Brain microvascular endothelial cell (primary cell): ENCODE measurements at places on chromosomes 7 and 10.

- no peak for DNase-seq
Measured at GRCh38 chr7:98288064-98288823, 6.8 kb downstream of the BRI3 start.

- no peak for DNase-seq
Measured at GRCh38 chr7:25813381-25813780, 338.6 kb upstream of the NFE2L3 start.

DNA sequence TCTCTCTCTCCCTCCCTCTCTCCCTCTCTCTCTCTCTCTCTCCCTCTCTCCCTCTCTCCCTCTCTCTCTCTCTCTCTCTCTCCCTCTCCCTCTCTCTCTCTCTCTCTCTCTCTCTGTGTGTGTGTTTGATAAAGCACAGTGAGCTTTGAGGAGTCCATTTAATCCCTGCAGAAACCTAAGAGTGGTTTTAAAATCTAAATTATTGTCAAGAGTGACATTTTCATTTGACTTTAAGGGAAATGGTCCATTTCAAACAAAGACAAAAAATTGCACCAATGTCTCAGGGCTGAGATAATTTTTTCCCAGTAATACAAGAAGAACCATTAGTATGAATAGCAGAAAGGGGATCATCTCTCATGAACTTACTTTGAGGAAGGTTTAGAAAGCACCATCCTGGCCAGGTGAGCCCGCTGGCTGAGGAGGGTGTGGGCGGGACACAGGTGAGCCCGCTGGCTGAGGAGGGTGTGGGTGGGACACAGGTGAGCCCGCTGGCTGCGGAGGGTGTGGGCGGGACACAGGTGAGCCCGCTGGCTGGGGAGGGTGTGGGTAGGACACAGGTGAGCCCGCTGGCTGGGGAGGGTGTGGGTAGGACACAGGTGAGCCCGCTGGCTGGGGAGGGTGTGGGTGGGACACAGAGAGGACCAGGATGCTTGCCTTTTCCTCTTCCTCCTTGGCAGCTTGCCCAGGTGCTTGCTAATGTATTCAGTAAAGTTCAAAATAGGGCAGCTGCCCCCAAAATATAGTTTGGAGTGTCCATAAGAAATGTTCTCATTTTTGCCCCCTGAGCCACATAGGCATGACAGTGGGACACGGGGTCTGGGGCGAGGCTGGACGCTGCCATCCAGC, 125.0 kb downstream of the DNAJB6 start:
- no peak for DNase-seq

- DNase-seq, result no peak
Measured at GRCh38 chr10:32629910-32630309, 184.0 kb downstream of the CCDC7 start.

- peak; percentile 92 for DNase-seq
Measured at GRCh38 chr10:100346765-100347567, at the start of gene SCD. Gene SCD (plus strand): TSS chr10:100347233. CDS start chr10:100347505, 272 bp downstream.

- DNase-seq, result no peak
Measured at GRCh38 chr10:104791471-104791870, 150.4 kb downstream of the SORCS3 start.

GRCh38 chr10:3006093-3006492, 61.3 kb upstream of the PFKP start:
- no peak for DNase-seq

GRCh38 chr10:91493313-91493712, 83.2 kb downstream of the HECTD2 start:
- no peak for DNase-seq

- DNase-seq, result peak; percentile 29
Measured at GRCh38 chr10:65570143-65571010, 1355.5 kb upstream of the LRRTM3 start.

DNA sequence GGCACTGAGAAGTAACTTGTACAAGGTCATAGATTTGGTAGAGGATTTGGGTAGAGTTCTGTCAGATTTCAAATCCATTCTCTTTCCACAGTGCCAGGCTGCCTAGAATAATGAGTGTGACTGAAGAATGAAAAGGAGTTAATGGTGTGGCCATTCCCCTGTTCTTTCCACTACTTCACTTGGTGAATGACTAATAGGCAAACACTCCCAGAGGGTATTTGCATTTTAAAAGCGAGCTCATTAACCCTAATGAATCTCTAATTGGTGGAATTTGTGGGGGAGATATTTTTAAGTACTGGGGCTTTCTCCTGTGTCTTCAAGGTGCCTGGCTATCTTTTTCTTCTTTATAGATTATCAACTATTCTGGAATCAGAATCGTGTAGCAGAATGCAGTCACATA, 74.8 kb upstream of the RPA3 start:
- DNase-seq, result no peak

DNA sequence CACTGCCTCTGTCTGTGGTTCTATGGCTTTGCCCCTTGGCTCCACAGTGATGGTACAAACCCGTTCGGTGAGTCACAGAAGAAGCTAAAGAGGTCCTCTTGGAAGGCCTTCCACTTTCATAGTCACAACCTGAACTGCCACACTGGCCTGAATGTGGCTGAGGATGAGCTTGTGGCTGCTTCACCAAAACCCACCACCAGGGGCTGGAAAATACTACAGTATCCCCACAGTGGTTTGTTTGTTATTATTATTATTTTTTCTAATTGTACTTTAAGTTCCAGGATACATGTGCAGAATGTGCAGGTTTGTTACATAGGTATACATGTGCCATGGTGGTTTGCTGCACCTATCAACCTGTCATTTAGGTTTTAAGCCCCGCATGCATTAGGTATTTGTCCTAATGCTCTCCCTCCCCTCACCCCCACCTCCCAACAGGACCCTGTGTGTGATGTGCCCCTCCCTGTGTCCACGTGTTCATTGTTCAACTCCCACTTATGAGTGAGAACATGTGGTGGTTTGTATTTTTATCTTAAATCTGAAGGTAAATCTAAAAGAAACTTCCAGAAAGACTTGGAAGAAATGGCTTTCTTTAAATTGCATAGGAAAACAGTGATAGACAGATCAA, 160.8 kb upstream of the NPSR1 start:
- peak; percentile 5 for DNase-seq

DNA sequence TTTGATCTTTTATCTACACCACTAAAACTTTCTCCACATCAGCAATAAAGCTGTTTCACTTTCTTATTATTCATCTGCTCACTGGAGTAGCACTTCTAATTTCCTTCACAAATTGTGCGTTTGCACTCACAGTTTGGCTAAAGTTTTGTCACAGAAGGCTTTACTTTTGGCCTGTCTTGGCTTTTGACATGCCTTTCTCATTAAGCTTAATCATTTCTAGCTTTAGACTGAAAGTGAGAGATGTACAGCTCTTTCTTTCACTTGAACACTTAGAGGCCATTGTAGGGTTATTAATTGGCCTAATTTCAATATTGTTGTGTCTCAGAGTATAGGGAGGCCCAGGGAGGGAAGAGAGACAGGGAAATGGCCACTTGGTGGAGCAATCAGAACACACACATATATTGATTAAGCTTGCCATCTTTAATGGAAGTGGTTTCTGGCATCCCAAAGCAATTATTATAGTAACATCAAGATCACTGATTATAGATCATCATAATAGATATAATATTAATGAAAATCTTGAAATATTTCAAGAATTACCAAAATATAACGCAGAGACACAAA, 512.5 kb downstream of the ETV1 start:
- DNase-seq, result no peak

- DNase-seq, result no peak
Measured at GRCh38 chr10:132689721-132690360, 96.1 kb downstream of the NKX6-2 start.

DNA sequence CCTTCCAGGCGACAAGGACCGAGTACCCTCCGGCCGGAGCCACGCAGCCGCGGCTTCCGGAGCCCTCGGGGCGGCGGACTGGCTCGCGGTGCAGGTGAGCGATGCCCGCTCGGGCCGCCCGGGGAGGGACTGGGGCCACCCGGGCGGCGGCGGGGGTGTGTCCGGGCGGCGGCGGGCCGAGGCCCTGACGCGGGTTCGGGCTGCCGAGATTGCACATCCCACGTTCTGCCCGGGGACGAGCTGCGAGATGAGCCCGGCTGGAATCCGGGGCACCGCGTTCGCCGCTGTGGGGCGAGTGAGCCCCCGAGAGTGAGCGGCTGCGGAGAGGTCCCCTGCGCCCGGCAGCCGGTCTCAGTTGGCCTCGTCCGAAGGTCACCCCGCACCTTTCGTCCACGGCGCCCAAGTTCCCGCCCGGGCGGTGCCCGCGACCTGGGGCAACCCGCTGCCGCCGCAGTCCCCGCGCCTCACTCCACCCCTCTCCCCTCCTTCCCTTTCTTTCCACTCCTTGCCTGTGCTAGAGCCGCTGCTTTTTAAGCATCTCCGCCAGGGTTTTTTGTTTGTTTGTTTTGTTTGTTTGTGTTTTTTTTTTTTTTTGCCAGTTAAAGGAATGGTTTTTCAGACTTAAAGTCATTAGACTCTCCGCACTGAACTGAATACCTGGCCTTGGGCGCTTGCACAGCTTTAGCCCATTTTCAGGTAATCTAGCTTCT, 515 bp downstream of the RALA start:
- no peak for DNase-seq

GRCh38 chr10:7792541-7792940, 4.6 kb downstream of the ATP5F1C start:
- no peak for DNase-seq

DNA sequence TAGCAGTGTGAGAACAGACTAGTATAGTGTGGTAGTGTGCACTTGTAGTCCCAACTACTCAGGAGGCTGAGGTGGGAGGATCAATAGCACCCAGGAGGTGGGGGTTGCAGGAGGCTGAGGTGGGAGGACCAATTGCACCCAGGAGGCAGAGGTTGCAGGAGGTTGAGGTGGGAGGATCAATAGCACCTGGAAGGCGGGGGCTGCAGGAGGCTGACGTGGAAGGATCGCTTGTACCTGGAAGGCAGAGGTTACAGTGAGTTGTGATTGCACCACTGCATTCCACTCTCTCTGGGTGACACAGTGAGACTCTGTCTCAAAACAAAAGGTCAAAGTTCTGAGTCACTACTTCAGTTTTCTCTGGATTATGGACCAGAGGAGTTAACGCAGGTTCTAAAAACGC, 22.6 kb upstream of the DIP2C start:
- no peak for DNase-seq

DNA sequence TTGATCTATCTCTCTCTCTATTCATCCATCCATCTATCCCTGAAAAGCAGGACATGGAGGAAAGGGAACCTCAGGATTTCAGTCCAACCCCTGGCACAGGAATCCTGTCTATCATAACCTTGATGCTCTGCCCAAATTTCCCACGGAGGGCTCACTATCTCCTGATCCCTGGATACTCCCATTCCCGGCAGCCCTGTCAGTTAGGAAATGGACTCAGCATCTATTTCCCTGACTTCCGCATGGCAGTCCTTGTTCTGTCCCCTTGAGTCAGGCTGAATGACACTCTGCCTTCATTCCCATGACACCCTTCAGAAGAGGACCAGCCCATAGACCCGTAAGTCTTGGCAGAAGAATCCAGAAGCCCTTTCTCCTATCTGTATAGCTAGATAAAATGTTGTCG, 77.7 kb downstream of the VWA2 start:
- DNase-seq, result no peak

DNA sequence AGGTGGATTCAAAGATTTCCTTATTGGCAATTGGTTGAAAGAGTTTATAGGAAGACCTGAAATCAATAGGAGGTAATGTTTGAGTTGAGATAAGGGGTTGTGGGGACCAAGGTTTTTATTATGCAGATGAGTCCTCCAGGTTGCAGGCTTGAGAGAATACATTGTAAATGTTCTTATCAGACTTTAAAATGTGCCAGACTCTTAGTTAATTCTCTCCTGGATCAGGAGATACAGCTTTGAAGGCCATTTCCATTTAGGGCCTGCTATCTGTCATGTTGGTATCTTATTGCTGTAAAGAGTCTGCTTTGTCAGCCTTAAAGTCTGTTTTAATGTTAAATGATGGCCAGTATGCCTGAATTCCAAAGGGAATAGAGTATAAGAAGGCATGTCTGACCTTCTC, 61.8 kb upstream of the CALCR start:
- no peak for DNase-seq

DNA sequence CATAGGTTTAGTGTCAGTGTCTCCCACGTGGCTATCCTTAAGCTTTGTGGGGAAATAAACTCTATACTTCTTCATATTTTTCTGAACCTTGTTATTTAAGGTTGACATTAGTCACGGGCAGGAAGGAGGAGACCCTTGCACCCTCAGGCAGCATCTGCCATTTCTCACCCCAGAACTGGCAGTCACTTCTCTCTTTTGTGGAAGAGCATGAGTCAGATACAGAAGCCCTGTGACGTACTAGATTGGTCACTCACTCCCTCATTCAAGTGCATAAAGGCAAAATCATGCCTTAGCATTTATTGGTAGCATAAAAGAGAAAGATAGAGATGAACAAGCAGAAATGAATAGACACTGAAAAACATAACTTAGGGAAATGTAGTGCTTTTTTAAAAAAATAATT, 206.0 kb upstream of the MDFIC start:
- DNase-seq, result peak; percentile 31
